ENCODE measurements at places on chromosomes 3 and 15.

- DNase-seq, result no peak
Measured at GRCh38 chr3:185340751-185341150, 22.2 kb upstream of the MAP3K13 start.

GRCh38 chr3:197270558-197271317, 27.7 kb downstream of the DLG1 start:
- no peak for DNase-seq

- no peak for DNase-seq
Measured at GRCh38 chr3:196192036-196192523, 19.1 kb downstream of the ZDHHC19 start.

DNA sequence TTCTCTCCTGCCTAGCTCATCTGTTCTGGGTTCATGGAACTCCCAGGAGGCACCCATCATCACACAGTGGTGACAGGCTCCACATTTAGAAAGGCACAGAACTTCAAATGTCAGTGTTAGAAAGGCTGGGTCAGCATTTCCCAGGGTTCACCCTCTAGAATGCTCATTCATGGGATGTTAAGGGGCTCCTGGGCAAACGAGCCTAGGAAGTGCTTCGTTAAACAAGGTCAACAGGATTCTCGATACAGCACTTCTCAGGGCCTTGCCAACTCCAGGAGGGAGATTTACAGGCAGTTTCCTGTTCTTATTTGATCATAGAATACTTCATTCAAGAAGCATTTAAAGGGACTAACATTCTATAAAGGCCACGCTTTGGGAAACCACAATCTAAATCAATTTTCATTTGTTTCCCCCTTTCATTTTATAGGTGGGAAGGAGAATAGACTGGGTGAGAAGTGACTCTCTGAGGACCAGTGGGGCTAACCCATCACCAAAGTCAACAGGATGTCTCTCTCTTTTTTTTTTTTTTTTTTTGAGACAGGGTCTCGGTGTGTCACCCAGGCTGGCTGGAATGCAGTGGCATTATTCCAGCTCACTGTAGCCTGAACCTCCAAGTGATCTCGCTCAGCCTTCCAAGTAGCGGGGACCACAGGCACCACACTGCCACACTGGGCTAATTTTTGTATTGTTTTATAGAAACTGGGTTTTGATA, 14.3 kb downstream of the IGDCC4 start:
- no peak for DNase-seq

- no peak for DNase-seq
Measured at GRCh38 chr3:13535905-13536304, 13.0 kb upstream of the FBLN2 start.

- DNase-seq, result no peak
Measured at GRCh38 chr3:56421205-56421604, 47.1 kb downstream of the ERC2 start.

GRCh38 chr15:63369781-63370180, 11.9 kb downstream of the CA12 start:
- DNase-seq, result no peak

- no peak for DNase-seq
Measured at GRCh38 chr15:52529341-52529924, 753 bp upstream of the MYO5A start.

DNA sequence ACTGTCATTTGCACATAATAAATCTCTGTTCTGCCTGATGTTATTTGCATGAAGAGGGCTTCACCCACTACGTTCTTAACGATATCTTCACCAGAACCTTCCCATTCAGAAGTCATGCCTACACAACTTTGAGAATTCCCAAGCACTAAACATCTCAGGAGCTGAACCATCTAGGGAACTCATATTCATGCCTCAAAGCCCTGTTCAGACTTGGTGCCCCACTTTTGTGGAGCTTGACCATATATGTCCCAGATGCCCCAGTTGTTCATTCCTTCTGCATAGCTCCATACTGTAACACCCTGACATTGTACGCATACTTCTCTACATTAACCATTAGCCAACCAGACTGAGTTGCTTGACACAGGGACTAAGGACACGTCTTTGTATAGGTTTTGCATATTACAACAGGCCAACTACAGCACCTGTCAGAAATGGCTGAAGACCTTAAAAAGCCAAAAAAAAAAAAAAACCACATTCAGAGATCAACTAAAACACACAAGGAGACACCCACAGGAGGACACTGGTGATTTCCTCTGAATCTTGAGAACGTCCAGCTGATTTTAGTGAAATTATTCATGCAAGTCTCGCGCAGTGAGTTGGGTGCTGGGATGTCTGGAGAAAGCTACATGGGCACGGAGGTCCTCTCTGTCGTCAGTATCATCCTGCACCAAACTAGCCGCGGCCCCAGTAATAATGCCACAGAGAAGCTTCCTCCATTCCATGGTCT, 141.4 kb downstream of the FOXP1 start:
- no peak for DNase-seq

DNA sequence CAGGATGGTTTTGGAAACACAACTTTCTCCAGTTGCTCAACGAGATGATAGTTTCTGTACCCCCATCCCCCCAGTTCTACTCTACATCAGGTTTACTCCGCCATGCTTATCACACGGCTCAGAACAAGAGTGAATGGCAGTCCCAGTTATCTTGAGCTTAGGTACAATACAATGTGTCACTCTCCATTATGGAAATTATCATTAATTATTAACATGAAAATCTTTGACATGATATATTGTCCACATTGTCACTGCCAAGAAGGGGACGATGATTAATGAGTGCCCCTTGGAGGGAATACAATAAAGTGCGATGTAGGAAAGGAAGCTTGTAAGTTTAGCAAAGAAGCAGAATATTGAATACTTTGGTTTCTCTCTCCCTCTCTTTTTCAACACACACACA, 252.6 kb upstream of the CFAP20DC start:
- no peak for DNase-seq

- DNase-seq, result no peak
Measured at GRCh38 chr3:61114316-61114953, 136.8 kb downstream of the FHIT start.

DNA sequence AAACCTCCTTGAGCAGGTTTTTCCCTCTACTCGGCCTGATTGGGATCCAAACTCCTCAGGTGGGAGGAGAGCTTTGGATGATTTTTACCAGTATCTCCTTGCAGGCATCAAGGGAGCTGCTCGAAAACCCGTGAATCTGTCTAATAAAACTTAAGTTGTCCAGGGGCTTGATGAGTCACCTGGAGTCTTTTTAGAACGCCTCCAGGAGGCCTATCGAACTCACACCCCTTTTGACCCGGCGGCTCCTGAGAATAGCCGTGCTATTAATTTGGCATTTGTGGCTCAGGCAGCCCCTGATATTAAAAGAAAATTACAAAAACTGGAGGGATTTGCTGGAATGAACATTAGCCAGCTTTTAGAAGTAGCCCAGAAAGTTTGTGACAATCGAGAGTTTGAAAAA, 41.6 kb downstream of the ZBTB11 start:
- DNase-seq, result no peak

DNA sequence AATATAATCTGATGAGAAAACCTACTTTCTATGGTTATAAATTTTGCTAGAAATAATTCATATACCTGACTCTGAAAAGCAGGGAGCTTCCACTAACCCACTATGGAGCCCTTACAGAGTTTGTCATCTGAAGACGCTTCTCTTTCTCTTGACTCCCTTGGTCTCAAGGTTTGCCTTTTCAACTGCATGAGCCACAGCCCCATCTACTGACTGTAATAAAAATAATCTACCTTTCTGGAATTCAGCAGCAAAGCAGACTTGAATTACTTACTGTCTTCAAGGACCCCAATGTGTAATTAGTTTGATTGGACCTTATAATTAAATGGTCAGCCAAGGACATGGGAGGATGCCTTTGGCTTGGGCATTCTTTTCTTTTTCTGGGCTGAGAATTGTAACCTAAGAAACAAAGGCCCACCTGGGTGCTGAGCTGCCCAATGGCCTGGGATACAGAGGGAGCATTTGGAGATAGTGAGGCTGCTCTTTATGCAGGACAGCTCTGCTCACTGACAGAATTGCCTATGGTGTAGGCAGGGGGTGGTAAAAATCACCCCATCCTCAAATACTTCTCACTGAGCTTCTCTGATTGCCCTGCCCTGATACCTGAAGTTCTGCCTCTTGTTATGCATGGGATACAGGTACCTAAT, 178.6 kb upstream of the TRIM42 start:
- no peak for DNase-seq

GRCh38 chr15:61112231-61112630, 116.9 kb downstream of the RORA start:
- DNase-seq, result peak; percentile 9

DNA sequence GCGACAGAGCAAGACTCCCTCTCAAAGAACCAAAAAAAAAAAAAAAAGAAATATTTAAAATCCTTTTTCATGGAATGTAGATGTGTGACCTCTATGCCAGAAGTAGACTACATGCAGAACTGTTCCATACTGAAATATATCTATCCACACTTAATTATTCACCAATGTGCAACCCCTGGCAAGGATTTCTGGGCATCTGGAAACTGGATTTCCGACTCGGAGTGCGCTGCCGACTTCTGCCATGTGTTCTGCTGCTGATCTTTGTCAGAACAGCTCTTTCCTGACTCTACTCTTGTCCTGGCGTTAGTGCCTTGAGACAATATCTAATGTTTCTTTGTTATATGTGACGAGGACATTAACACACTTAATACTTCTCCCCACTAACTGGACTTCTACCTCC, 11.7 kb downstream of the LIPH start:
- DNase-seq, result no peak

- DNase-seq, result no peak
Measured at GRCh38 chr3:52787246-52787645, 7.3 kb upstream of the ITIH3 start.

DNA sequence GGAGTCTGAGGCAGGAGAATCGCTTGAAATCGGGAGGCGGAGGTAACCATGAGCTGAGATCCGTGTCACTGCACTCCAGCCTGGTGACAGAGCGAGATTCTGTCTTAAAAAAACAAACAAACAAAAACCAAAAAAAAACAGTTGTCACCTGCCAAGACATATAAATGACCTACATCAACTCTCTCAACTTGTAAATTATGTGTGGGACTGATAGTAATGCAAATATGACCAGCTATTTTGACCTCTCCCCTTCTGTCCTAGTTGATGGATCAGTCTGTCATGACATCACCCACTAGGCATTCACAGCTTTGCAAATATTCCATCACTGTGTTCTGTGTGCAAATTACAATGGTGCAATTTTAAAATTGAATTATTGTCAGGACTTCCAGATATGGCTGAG, 175.4 kb downstream of the EBLN2 start:
- DNase-seq, result no peak

DNA sequence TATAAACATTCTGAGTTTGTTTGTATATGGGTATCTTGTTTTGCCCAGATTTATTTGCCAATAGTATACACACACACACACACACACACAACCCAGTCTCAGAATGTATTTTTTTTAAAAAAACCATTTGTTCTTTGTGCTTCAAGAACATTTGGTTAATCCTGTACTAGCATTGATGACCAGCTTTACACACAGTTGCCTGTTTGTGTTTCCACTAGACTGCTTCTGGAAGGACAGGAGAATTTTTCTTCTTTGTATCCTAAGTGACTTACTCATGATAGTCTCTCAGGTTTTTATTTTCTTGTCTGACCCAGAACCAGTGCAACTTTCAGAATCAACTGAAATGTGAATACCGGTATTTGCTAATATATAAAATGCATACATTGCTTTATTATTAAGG, 40.5 kb downstream of the U2SURP start:
- DNase-seq, result no peak

GRCh38 chr3:123318374-123318773, 116.6 kb downstream of the SEC22A start:
- DNase-seq, result no peak

DNA sequence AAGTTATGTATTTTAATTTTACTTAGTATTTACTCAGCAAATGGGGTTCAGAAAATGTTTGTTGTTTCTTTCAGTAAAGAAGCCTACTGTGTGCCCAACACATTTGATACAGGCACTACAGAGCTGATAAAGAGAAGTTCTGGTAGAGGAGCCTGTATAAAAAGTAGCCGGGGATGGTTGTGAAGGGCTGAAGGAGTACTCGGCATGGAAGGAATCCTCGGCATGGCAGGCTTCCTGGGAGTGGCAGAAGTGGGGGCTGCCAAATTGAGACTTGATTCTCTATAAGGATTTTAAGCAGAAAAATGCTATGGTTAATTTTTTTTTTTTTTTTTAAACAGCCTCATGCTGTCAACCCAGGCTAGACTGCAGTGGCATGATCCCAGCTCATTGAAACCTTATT, 9.3 kb downstream of the ARL13B start:
- no peak for DNase-seq

DNA sequence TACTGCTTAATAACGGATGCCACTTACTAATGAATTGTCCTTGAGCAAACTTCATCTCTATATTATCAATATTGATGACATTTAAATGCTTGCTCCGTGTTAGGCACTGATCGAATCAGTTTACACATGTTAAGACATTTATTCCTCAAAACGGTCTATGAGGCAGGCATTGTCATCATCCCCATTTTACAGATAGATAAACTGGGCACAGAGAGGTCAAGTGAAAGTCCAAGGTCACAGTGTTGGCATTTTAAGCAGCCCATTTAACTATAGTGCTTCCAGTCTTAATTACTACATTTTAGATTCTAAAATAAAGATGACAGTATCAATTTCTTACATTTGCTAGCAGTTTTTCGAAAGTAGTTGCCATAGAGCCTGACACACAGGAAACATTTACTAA, 966 bp upstream of the ABI3BP start:
- DNase-seq, result no peak

GRCh38 chr3:14281053-14281452, 102.4 kb downstream of the LSM3 start:
- DNase-seq, result no peak

- DNase-seq, result no peak
Measured at GRCh38 chr3:160081958-160082533, 93.4 kb downstream of the IL12A start.

- no peak for DNase-seq
Measured at GRCh38 chr15:88896333-88897033, 1.1 kb upstream of the HAPLN3 start.

DNA sequence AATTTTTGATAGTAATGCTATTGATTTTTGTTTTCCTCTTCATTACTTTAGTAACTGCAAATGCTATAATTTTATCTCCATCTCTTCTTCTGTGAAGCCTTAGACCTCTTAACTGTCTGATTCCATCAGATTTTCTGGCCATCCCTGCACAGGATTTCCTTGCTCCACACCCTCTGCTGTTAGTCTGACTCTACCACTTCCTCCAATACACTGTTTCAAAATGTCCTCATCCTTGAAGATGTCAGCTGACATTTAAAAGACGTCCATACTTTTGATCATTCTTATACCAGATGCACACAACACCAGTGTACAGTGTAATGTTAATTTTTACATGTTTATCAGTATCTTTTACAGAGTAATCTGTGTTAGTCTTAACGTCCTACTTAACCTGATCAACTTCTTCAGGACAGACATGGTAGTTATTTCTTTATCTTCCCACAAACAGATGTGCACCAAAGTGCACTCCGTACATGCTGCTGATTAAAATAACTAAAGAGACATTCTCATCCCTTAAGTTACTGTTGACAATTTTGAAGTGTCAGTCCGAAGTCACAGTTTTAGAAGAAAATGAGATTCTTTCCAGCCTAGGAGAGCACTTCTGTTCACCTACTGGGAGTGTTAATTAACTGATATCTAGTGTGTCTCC, 102.4 kb upstream of the RASGRP1 start:
- no peak for DNase-seq
